ENCODE measurements at places on chromosomes 1 and 21.
A peak's percentile ranks its signal among the peaks of the same experiment; 100 is the strongest.

DNA sequence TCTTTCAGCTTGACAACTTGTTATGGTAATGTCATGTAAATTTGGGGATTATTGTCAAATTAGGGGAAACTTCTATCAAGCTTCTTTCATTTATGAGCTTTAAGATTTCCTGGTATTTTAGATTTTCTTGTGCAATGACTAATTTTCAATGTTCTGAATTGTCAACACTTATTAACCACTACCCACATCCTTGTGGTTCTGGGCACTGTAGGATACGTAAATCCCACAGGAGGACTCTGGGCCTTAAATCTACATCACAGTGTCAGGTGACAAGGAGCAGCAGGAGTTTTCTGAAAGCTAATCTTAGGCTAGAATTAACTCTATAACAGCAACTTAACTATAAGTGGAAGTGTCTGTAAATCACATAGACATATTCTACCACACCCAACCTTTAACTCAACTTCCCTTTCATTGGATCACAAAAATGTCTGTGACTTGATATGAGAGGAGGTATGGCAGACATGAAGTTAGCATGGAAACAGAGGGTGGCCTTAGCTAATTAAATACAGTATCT, 397.7 kb downstream of the HLX start:
- no peak for DNase-seq

DNA sequence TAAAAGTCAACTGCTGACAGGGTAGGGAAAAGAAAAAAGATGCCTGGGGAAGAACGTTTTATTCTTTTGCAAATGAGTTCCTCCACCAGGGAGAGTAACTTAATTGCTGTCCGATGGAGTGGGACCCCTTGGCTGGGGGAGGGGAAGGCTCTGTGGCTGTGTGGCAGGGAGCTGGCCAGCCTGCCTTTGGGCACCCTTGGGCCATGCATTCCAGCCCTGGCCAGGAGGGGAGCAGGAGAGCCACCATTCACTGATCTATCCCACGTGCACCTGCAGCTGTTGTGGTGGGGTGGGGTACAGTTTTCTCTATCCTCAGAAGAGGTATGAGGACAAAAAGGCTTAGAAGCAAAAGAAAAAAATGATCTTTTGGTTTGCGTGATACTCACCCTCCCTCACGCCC, 116.9 kb downstream of the KCNK1 start:
- DNase-seq: no peak

GRCh38 chr1:157732755-157733154, 32.2 kb upstream of the FCRL3 start:
- DNase-seq: no peak

GRCh38 chr1:52096216-52096615, 40.1 kb downstream of the BTF3L4 start:
- no peak for DNase-seq

DNA sequence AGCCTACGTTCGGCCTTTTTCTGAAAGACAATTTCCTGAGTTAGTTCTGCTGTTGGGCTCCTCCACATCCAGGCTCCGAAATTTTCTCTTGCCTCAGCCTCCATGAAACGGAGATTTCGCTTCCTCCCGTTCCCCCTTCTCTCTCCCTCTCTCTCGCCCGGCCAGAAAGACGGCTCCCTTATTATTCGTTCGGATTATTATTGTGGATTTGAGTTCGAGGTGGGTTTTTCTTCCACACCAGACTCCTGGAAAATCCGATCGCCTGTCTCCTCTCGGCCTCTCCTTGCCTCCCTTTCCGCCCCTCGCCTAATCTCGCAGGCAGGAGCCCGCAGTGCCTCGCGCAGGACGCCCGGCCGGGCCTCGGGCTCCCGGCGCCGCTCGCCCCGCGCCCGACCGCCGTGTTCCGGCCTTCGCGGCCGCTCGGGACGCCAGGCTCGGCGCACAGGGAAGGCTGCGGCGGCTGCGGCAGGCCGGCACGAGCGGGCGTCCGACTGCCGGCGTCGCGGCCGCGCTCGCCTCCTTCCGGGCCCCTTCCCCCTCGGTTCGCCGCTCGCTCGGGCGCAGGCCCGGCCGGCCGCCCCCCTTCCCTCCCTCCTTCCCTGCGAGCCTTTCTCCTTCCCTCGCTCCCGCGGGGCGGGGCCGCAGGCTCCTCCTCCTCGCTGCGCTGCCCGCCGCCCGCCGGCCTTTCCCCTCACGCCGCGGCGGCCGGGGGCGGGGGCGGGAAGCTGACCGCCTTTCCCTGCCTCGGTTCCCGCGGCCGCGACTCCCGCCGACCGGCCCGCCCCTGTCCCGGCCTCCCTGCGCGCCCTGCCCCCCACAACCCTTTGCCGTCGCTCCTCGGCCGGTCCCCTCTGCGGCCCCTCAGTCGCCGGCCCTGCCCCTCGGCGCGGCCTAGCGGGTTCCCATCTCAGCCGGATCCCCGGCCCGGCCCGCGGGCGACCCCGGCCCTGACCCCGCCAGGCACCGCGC, at the start of gene ARHGEF11:
ARHGEF11 (minus strand) TSS at position 493 of the 969 bp plus-strand sequence. CDS start 1,412 bp downstream, outside the sequence.
- peak; percentile 34 for DNase-seq

DNA sequence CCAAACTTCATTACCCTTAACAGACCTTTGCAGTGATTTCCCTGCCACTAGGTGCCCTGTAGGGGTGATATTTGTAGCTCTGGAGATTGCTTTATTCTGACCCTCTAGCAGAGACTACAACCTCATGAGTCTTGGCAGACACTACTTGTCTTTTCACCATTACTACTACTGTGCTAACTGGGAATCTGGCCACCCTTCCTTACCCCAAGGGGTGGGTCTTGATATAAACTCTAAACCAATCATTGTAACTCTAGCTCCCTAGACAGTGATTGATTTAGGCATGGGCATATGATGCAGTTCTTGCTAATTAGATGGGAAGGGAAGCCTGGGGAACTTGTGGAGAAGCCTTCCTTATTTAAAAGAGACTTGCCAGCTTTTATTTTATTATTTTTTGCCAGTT, 3.9 kb downstream of the KPNA6 start:
- no peak for DNase-seq
